ENCODE measurements at places on chromosomes 4 and X. TPM values are rescaled to one million over a fixed set of nuclear protein-coding genes. Genes with fewer than 3 reads are reported as not detected.

GRCh38 chrX:1807301-1807731, 192.5 kb downstream of the ASMT start:
- DNase-seq: no peak

- no peak for DNase-seq
Measured at GRCh38 chr4:120773641-120774040, 148.9 kb downstream of the PRDM5 start.

DNA sequence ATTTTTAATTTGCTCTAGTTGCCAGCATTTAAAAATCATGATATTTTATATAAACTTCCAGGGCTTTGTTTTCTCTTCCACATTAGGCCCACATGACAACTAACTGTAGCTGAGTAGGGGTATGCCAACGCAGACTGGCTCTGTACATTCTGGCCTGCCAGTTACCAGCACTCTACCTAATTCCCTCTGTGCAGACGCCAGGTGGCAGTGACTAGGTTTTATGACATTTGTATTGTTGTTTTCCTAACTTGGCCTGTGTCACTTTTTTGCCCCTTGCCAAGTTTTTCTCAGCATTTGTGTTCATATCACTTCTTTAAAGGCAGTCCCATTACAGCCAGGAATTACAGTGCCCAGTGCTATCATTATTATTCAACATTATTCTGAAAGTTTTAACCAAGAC, 347.5 kb downstream of the NKX6-1 start:
- DNase-seq: no peak

DNA sequence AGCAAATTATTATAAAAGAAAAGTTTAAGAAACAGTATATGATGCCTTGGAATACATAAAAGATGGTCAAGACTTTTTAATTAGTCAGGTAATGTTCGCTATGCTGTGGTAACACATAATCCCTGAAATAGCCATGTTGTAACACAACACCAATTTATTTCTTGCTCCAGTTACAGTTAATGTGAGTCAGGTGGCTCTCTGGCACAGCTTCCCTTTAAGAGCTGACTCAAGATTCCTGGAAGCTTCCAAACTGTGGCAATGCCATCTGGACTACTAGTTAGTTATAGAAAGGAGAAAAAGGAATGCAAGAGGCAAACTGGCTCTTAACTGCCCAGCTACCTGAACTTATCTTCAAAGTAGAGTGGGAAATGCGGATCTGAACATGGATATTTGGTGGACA, 210.5 kb downstream of the CHM start:
- peak; percentile 44 for DNase-seq

GRCh38 chrX:120768681-120769080, 107.0 kb downstream of the CT47B1 start:
- peak; percentile 14 for DNase-seq

DNA sequence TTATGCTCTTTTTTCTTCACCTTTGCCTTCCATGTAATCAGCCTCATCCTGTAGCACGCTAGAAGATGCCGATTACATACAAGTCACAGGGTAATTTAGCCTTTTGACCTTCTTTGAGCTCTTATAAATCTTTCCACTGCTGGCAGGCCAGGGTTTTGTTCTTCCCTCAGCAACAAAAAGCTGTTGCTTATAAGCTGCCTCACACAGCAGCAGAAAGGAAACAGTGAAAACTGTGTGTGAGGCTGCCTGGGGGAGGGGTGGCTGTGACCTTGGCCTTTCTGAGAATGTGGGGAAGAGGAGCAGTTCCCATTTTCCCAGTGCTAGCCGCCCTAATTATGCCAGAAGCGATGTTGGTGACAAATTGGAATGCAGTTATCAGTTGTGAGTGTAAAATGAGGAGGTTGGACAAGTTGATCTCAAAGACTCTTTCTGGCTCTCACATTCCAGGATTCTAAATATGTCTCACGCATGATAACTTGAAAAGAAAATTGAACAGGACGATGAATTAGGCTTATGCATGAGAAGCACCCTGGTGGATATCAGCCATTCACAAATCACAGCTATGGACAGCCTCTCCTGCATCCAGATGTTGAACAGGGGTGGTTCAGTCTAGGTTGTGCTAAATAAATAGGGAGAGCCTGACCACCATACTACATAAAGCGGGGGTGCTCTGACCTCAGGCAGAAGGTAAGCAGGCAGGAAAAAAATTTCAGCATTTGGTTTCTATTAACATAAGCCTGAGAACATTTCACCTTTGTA, 25.7 kb downstream of the SLITRK2 start:
- no peak for DNase-seq

GRCh38 chr4:71268166-71268565, 70.7 kb upstream of the SLC4A4 start:
- no peak for DNase-seq

DNA sequence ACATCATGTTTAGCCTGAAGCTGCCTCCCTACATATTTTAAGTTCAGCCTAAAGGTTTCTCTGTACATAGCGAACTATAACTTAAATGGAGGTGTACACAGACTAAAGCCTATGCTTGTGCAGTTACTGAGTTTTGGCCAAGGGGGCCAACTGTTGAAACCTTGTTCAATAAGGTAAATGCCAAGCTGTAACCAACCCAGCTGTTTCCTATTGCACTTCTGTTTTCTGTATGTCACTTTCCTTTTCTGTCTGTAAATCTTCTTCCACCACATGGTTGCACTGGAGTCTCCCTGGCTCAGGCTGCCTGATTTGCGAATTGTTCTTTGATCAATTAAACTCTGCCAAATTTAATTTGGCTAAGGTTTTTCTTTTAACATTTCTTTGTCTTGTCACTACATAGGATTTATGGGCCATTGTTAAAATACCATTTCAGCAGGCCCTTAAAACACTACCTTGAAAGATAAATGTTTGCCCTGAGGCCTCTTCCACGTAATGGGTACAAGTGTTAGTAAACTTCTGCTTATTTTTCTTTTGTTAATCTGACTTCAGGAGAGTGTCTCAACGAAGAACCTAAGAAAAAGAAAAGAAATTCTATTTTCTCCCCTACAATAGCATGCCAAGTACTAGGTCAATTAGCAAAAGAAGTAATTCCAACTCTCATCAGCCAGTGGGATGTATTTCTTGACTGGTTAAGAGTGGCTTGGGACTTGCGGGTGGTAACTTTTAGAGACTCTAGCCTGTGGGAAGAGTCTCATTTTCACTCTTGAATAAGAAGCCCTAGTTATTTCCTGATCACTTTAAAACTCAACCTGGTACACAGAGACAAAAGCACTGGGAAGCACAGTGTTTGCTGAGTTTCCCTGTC, 45.7 kb upstream of the PRSS12 start:
- no peak for DNase-seq

DNA sequence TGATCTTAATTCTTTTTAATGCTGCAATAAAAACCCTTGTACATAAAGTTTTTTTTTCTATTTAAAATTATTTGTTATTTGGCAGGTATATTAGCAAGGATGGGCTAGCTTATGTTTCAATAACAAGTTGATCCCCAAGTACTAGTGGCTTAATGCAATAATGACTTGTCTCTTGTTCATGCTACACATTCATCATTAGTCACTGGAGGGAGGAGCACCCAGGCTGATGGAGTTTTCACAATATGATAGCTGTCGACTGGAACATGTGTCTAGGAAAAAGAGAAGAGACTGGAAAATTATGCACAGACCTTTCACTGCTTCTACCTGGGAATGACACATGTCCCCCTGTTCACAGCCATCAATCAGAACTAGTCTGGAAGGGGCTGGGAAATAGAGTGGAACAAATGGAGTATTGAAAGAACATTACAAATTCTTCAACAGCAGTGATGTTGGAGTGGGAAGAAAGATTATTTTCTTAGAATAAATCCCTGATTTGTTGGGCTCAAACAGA, 387.9 kb upstream of the RPS6KA3 start:
- DNase-seq: peak; percentile 9

GRCh38 chr4:145340071-145340675, 141.5 kb upstream of the SMAD1 start:
- no peak for DNase-seq

DNA sequence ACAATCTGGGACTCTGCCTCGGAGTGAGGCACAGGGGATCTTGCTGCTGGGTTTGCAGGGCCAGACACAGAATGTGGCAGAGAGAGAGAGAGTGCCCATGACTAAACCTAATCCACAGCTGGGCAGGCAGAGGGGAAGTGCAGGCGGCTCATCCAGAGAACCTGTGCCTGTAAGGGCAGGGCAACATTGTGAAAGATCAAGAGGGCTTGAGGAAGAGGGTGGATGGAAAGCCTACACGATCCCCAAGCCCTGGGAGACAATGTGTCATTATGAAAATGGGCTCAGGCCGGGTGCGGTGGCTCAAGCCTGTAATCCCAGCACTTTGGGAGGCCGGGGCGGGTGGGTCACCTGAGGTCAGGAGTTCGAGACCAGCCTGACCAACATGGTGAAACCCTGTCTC, 40.6 kb upstream of the TENM3 start:
- no peak for DNase-seq

DNA sequence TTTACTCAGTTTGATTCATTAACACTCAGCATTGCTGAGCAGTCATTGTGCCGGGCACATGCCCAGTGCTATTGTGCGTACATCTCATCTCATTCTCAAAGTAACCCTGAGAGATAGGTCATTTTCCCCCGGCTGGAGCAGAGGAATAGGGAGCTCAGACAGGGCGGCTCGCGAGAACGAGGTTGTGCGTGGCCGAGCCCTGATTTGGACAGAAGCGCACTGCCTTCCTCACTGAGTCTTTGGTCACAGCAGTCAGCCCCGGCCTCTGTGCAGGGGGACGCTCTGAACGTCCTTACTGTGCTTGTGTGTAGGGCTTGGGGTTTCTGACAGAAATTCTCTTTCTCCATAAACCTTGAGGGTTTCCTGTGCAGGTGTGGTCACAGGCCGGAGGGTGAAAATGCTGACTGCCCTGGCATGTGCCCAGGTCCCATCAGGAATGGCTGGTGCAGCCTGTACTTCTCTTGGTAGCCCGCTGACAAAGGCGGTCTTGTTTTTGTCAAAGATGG, 39.5 kb downstream of the NOP14 start:
- no peak for DNase-seq

DNA sequence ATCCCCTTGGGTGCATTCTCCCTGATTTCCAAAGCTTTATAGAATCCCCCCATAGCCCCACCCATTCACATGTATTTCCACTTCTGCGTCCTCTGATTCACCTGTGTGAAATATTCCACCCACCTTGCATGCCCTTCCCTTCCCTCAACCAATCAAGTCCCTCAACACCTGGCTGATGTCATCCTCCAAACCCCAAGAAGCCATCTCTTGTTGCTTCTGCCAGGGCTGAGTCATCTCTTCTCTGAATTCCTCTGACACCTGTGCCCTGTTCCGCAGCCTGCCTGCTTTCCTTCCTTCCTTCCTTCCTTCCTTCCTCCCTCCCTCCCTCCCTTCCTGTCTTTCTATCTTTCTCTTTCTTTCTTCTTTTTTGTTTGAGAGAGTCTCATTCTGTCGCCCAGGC, 9.9 kb downstream of the CRMP1 start:
- DNase-seq: no peak

DNA sequence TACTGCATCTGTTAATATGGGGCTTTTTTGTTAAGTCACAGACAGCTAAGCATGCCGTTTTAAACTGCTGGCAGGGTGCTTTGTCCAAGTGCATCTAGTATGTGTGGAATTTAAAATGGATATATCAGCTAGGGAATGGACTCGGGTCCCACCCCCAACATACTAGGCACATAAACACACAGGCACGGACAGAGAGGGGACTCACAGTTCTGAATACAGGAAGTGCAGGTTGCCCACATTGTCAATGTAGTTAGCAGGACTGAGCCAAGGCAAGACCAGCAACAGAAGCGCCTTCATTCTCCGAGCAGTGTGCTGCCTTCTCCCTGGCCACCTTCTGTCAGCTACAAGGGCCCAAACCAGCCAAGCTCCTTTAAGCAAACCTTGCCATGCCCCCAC, 33.6 kb downstream of the LNX1 start:
- no peak for DNase-seq

DNA sequence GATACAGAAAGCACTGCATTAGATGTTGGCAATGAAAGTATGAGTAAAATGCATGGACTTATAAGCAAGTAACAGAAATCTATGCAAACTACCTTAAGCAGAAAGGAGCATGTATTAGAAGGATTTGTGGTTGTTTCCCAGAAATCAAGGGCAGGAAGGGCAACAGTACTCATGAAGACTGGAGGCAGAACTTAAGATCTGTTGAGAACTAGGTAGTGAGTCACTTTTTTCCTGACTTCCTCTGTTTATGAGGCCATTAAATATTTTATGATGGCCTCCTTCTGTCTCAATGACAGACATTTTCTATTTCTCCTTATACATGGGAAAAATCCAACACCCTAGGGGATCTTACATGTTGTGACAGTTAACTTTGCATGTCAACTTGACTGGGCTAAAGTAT, 398.2 kb downstream of the MID1IP1 start:
- peak; percentile 54 for DNase-seq

- DNase-seq: peak; percentile 90
Measured at GRCh38 chrX:40140706-40141499, 43.1 kb upstream of the BCOR start.

DNA sequence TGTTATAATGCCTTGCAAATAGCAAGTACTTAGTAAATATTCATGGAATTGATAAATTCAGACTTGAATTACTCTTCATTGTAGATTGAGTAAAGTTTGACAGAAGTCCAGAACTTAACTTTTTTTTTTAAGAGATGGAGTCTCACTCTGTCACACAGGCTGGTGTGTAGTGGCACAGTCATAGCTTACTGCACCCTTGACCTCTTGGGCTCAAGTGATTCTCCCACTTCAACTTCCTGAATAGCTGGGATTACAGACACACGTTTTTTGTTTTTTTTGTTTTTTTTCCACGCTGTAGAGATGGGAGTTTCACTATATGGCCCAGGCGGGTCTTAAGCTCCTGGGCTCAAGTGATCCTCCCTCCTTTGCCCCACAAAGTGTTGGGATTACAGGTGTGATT, 32.1 kb downstream of the UBE2K start:
- peak; percentile 26 for DNase-seq

- peak; percentile 38 for DNase-seq
Measured at GRCh38 chrX:132227383-132228112, 8.3 kb upstream of the RAP2C start.

DNA sequence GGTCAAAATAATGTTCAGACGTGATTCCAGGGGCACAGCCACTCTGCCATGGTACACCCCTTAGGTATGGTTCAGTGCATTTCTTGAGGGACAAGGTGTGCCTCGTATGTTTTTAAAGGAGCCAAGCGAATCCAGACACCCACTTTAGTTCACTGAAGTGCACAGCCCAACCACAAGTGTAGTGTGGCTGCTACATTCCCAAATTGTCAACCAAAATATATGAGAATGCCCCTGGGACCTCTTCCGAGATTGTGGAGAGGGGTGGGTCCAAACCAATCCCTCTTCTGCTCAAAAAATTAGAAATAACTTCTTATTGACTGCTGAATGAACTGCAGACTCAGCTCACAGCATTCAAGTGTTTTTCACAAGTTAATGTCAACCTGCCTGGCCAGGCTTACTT, 7.4 kb upstream of the BRS3 start:
- DNase-seq: no peak

DNA sequence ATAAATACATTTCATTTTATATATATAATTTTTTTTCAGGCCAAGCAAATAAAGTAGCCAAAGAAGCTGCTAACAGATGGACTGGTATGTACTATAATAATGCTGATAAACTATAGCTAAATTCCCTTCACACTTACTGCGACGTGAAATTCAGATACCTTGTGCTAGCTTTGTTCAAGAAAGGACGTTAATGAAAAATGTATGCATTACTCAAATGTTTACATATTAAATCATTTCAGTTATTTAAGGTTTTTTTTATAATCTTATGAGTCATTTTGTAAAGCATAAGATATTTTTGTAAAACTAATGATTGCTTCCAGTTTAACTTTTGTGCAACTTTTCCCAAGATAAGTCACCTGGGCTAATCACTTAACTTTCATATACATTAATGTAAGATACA, 57.2 kb upstream of the TMEM131L start:
- no peak for DNase-seq

Gene TRO
- total RNA-seq: 19.5 TPM

Gene DHX15
- 159 TPM for total RNA-seq

Gene NLGN4X
- 0.94 TPM for total RNA-seq

All from renal cortical epithelial cell (primary cell).